ENCODE measurements at places on chromosomes 3 and 15. TPM values are rescaled to one million over a fixed set of nuclear protein-coding genes. Genes with fewer than 3 reads are reported as not detected.
A peak's percentile ranks its signal among the peaks of the same experiment; 100 is the strongest.

DNA sequence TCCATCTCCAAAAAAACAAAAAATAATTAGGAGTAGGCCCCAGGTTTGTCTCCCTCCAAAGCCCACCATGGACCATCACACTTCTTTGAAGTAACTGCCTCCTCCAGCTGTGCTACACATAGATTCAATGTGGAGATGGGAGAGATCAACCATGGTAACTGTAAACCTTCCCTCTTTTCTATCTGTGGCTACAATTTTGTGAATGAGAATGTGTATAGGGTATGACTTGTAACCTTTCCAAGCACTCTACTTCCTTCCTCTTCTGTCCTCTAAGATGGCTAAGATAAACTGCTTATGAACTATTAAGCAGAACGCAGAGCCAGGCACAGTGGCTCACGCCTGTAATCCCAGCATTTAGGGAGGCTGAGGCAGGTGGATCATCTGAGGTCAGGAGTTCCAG, 55.5 kb upstream of the ATP11B start:
- no peak overlapping the region for H3K27ac ChIP-seq
- DNase-seq = no peak
- peaks cover 50% of the 10 kb centered on the region for H3K27me3 ChIP-seq
- no peaks in the 10 kb centered on the region for H3K36me3 ChIP-seq
- no peaks in the 10 kb centered on the region for H3K4me1 ChIP-seq

Gene ACKR2
- total RNA-seq = 0.44 TPM

Gene GP9
- total RNA-seq = not detected

GRCh38 chr3:133937756-133938601, 42.3 kb upstream of the RAB6B start:
- H3K27ac ChIP-seq = no peak overlapping the region
- peaks cover 17% of the 10 kb centered on the region for H3K4me1 ChIP-seq
- no peak for DNase-seq
- H3K36me3 ChIP-seq = no peaks in the 10 kb centered on the region
- H3K4me3 ChIP-seq = no peak overlapping the region
- H3K27me3 ChIP-seq = peaks cover 5% of the 10 kb centered on the region

DNA sequence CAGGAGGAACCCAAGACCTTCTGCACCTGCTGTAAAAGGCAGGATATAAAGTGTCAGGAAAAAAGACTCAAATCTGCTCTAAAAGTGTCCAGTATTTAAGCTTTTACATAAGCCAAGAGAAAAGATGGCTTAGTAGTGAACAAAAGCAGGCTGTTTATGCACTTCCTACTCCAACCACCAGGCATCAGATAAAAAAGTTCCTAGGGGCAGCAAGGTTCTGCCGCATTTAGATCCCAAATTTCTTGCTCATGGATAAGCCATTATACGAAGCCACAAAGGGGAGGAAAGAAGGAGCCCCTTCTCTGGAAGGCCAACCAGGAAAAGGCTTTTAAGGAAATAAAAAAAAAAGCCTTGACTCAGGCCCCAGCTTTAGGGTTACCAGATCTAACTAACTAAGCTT, 10.6 kb upstream of the SLC9C1 start:
- peaks cover 28% of the 10 kb centered on the region for H3K4me1 ChIP-seq
- H3K36me3 ChIP-seq = no peaks in the 10 kb centered on the region
- no peaks in the 10 kb centered on the region for H3K27me3 ChIP-seq
- peak overlapping the region; percentile 39 for H3K27ac ChIP-seq
- no peak for DNase-seq
- peak overlapping the region; percentile 66 for H3K4me3 ChIP-seq

GRCh38 chr3:52537726-52538421, 1.5 kb downstream of the UQCC5 start:
- H3K27me3 ChIP-seq = no peaks in the 10 kb centered on the region
- H3K4me3 ChIP-seq = peak overlapping the region; percentile 79
- DNase-seq = no peak

DNA sequence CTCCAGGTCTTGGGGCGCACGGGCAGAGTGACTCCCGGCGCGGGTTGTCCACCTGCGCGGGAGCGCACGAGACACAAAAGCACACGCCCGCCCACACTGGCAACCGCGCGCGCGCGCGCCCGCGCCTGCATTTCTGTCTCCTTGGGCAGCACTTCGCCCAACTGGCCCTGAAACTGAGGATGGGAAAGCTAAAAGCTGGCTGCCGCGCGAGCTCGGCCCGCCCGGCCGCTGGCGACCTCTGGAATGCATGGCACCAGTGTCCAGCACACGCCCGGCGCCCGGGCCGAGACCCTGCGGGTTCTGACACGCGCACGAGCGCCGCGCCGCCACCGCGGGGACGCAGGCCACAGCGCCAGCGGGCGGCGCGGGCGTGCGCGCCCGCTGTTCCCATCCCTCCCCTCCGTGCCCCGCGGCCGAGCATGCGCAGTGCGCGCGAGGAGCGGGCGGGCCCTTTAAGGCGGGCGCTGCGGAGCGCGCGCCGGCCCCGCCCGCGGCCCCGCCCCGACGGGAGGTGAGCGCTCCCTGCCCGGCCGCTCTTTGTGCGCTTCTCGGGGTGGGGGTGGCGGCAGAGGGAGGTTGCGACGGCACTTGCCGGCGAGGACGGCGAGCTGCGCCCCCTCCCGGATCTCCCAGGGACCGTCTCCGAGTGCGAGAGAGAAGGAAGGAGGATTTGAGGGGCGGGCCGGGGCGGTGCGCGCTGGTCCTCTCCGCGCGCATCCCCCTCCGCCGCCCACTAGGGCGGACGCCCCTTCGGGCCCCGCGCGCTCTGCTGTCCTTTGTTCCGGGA, 1.0 kb upstream of the MEX3B start:
- H3K27ac ChIP-seq = peak overlapping the region; percentile 99
- no peaks in the 10 kb centered on the region for H3K27me3 ChIP-seq
- H3K4me1 ChIP-seq = peaks cover 53% of the 10 kb centered on the region
- H3K4me3 ChIP-seq = peak overlapping the region; percentile 96

Gene CASR
- total RNA-seq = not detected

- no peaks in the 10 kb centered on the region for H3K27me3 ChIP-seq
- H3K4me3 ChIP-seq = no peak overlapping the region
- peaks cover 10% of the 10 kb centered on the region for H3K4me1 ChIP-seq
Observed at GRCh38 chr15:50880206-50880605, 28.3 kb upstream of the AP4E1 start.

DNA sequence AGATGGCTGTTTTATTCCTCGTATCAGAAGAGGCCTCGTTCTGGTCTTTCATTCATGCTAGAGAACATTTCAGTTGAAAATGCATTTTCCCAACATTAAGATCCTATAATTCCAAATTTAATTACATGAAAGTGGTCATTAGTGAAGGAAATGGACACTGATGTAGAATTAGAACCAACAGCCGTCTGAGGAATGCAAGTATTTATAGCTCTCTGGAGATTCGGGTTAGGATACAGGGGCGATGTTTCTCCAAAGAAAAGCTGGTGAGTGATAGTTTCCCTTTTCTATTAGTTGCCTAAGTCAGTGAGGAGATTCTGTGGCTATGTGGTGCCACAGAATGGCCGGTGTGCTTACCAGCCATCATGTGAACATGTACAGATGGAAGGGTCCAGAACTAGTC, 109.0 kb upstream of the IL12A start:
- H3K36me3 ChIP-seq = peaks cover 6% of the 10 kb centered on the region
- DNase-seq = no peak
- H3K4me1 ChIP-seq = peaks cover 74% of the 10 kb centered on the region

Gene SSUH2
- total RNA-seq = 1.1 TPM

Gene DNAH1
- total RNA-seq = 2.2 TPM

Gene C2CD4A
- total RNA-seq = not detected

DNA sequence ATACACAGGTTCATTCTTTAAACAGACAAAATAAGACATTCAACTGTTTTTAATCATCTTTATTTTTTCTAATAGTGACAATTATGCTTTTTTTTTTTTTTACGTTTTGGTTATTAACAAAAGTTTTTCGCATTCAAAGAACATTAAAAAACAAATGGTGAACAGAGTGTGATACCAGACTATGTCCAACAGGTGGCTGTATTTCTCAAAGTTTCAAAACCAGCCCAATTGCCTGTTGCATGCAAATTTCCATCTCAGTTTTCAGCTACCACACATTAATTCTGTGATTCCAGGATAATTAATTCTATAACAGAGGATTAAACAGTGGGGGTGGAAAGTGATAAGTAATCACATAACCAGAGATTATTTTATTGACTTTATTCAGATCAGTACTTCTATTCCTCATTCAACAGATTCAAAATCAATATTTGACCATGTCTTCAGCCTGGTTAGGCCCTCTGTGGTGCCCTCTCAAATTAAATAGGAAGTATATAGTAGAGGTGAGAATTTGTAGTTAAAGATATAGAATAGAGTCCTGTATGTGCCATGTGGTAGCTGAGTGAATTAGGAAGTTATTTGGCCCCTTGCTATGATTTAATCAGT, 122.2 kb upstream of the DCBLD2 start:
- H3K27ac ChIP-seq = no peak overlapping the region
- no peaks in the 10 kb centered on the region for H3K4me1 ChIP-seq
- no peak overlapping the region for H3K4me3 ChIP-seq
- no peak for DNase-seq

Gene GOLGA6L10
- total RNA-seq = 0.33 TPM

GRCh38 chr3:16476636-16477035, 36.9 kb downstream of the RFTN1 start:
- H3K27me3 ChIP-seq = no peaks in the 10 kb centered on the region
- no peak overlapping the region for H3K4me3 ChIP-seq
- H3K27ac ChIP-seq = peak overlapping the region; percentile 54

DNA sequence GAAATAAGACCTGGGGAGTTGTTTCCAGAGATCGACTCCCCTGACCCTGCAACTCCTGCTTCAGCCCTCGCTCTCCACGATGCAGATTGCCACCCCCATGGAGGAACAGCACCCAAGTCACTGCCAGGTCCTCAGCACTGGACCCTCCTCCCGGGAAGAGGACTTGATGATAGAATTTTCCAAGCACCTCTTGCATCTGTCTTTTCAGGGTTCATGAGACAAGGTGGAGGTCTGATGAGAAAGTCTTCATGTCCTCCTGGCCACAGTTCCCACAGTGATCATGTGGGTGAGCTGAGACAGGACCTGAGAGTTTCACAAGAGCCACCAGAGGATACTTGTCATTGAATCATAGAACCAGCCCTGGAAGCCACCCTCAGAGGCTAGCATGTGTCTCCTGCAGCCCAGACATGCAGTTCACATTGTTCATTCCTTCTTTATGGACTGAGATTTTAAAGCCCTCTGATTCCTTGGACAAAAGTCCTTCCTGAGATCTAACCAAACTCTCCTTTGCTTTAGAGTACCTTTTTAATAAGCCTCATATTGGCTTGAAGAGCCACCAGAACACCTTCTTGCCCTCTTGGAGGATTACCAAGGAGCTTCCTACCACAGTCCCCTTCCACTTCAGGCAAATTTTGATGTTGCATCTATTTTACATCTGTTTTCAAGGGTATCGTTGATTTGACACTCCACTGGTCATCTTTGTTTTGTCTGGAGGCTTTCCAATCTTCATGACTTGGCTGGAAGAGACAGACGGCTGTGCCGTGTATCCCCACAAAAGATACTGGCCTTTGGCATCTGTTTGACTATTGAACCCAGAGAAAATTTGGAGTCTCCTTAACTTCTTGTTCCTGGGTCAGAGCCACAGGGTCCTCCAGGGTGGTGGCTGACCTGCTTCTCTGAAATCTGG, 224.8 kb upstream of the BHLHE40 start:
- DNase-seq = no peak
- H3K27me3 ChIP-seq = no peaks in the 10 kb centered on the region
- peak overlapping the region; percentile 67 for H3K27ac ChIP-seq
- peaks cover 7% of the 10 kb centered on the region for H3K36me3 ChIP-seq
- peaks cover 56% of the 10 kb centered on the region for H3K4me1 ChIP-seq

GRCh38 chr3:52636673-52637072, 49.0 kb downstream of the PBRM1 start:
- no peak overlapping the region for H3K4me3 ChIP-seq
- no peaks in the 10 kb centered on the region for H3K27me3 ChIP-seq
- peaks cover 93% of the 10 kb centered on the region for H3K36me3 ChIP-seq
- no peaks in the 10 kb centered on the region for H3K4me1 ChIP-seq
- H3K27ac ChIP-seq = no peak overlapping the region

DNA sequence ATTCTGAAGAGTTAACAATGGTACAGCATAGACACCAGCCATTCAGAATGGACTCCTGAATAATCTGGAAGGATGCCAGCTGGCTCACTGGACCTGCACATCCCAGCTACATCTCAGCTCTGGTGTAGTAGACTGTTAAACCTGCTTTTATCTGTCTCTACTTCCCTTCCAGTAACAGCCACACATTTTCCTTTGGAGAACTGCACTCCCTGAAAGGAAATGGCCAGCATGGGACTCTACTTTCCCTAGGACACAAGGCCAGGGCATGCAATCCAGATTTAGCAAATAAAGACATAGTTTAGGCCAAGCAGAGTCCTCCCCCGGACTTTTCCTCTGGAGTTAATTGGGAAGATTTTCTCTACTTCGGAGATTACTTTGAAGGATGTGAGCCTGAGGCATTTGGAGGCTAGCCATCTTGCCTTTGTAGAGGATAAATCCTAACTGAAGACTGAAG, 82.7 kb upstream of the TCF12 start:
- no peak overlapping the region for H3K27ac ChIP-seq
- DNase-seq = no peak
- H3K36me3 ChIP-seq = no peaks in the 10 kb centered on the region
- peaks cover 16% of the 10 kb centered on the region for H3K4me1 ChIP-seq

Gene PIF1
- 0.41 TPM for total RNA-seq

DNA sequence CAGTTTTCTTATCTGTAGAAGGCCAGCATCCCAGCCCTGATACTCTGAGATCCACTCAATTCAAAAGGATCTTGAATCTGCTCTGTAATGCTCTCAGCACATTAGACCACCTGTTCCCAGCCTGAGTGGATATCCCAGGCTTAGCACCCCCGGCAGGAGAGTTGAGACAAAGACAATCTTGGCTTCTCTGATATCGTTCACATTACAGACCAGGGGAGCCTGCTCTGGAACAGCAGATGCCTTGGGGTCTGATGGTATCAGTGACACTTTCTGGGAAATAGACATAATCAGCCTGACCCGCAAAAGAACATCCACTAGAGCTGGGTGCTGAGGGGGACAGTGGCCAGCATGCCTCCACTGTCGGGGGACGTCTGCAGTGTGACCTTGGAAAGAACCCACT, 70.6 kb downstream of the BDH1 start:
- DNase-seq = no peak
- H3K36me3 ChIP-seq = no peaks in the 10 kb centered on the region
- H3K4me1 ChIP-seq = peaks cover 18% of the 10 kb centered on the region

Gene RAD18
- total RNA-seq = 6.8 TPM

DNA sequence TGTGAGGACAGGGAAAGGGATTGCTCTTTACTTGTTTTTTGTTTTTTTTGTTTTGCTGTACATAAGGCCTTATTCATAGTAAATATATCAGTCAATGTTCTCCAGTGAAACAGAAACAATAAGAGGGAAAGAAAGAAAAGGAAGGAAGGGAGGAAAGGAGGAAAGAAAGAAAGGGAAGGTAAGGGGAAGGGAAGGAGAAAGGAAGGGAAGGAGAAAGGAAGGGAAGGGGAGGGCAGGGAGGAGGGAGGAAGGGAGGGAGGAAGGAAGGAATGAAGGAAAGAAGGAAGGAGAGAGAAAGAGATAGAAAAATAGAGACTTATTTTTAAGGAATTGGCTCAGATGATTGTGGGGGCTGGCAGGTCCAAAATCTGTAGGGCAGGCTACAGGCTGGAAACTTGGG, 37.2 kb downstream of the TIMP4 start:
- H3K4me1 ChIP-seq = no peaks in the 10 kb centered on the region
- H3K27ac ChIP-seq = no peak overlapping the region
- no peak overlapping the region for H3K4me3 ChIP-seq
- H3K27me3 ChIP-seq = peaks cover 41% of the 10 kb centered on the region

Data from left ventricle myocardium inferior (tissue), 1 donor.